ENCODE measurements at places on chromosomes 6 and 20.
A peak's percentile ranks its signal among the peaks of the same experiment; 100 is the strongest.

DNA sequence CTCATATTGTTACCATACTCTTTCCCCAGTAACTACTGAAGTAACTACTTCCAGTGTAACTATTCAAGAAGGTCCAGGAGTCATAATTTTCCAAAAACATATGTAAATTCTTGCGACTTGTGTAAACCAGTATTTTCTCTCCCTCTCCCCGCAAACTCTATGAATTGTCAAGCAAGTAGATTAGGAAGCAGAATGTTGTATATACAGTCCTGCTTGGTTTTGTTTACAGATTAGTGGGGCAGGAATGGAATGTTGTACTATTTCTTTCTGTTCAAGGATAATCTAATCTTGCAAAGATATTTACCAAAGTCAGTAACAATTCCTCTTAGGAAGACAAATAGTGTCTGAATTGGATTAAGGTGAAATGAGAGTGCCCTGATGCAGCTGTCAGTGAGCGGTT is 234.9 kb upstream of the PLN start:
- DNase-seq, result no peak

DNA sequence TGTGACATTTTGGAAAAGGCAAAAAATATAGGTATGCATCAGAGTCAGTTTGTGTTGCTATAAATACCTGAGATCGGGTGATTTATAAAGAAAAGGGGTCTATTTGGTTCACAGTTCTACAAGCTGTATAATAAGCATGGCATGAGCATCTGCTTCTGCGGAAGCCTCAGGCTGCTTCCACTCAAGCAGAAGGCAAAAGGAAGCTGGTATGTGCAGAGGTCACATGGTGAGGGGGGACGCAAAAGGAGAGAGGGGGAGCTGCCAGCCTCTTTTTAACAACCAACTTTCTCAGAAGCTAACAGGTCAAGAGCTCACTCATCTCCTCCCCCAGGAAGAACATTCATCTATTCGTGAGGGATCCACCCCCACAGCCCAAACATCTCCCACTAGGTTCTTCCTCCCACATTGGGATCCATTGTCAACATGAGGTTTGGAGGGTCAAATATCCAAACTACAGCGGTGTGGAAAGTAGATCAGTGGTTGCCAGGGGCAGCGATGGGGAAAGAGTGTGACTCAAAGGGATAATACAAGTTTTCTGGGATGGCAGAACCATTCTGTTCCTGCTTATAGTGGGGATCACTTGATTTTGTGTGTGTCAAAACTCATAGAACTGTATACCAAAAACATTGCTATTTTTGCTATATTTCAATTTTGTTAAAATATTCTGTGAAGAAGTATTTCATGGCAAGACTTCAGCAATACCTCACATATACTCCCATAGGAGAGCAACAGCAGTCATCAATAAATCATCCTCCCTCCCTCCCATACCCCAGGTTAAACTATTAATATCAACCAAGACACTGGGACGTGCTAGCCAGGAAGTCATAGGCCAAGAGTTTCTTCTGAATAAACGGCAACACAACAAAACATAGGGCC is 9.9 kb upstream of the FAM50B start:
- DNase-seq, result no peak

- DNase-seq, result no peak
Measured at GRCh38 chr6:30047220-30047619, 13.8 kb upstream of the POLR1H start.

GRCh38 chr20:63265891-63266515 is 6.6 kb upstream of the ARFGAP1 start:
- DNase-seq, result no peak

GRCh38 chr6:22263748-22264147 is 33.1 kb downstream of the PRL start:
- no peak for DNase-seq

GRCh38 chr6:3516092-3516491 is 59.2 kb upstream of the SLC22A23 start:
- DNase-seq, result no peak

- DNase-seq, result no peak
Measured at GRCh38 chr6:74638412-74638811, 567.4 kb downstream of the COL12A1 start.

- no peak for DNase-seq
Measured at GRCh38 chr6:20632696-20633095, 98.4 kb downstream of the CDKAL1 start.

- no peak for DNase-seq
Measured at GRCh38 chr20:37541326-37541725, 13.7 kb upstream of the BLCAP start.

DNA sequence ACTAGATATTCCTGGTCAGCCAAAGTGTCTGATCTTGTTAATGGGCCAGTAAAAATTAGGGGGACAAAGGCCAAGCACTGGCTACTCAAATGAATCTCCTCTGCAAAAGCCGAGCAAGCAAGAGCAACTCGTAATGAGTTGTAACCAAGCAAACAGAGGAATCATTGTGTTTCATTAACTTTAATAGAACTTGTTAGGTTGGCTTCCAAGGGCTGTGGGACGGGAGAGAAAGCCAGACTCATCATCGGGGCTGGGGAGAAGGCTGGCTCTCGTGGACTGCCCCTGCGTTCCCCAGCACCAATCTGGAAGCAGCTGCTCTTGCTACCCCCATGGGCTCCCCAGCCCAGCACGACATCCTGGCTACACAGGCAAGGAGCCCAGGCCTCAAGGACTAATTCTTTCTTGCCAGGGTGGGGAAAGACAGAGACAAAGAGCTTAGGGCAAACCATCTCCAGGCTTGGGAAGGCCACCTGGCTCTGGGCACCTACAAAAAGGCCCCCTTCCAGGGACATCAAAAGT is 10.5 kb upstream of the SCUBE3 start:
- no peak for DNase-seq

DNA sequence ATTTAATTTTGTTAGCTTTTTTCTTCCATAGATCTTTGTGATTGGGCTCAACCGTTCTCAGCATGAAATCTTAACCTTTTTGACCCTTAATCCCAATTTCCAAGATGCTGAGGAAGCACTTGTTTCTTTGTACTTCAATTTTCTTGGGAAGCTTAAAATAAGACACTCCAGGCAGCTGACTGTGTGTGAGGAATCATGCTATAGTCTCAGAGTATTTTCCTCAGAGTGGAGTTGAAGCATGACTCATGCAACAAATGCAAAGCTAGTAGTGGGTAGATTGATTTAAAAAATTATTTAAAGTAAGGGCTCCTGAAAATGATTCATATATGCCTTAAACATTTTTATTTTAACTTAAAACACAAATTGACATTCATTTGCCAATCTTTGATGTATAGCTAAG is 168.7 kb downstream of the BTBD3 start:
- no peak for DNase-seq

GRCh38 chr6:148509800-148510581 is 167.4 kb downstream of the SASH1 start:
- no peak for DNase-seq

DNA sequence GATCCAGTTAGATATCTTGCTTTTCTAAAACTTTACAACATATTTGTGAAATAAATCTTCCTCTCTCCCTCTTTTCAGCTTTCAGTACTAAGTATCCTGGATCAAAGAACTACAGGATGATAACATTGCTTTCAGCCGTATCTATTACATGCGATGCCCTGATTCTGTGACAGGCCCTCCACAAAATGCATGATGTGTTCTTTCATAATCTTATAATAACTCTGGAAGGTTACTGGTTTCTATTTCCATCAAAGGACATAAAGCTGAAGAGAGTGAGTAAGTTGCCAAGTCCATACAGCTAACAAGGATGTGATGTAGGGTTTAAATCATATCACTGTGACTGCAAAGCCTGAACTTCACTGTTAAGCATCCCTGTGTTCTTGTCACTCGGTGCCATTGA is 62.9 kb upstream of the ADGRG6 start:
- no peak for DNase-seq

DNA sequence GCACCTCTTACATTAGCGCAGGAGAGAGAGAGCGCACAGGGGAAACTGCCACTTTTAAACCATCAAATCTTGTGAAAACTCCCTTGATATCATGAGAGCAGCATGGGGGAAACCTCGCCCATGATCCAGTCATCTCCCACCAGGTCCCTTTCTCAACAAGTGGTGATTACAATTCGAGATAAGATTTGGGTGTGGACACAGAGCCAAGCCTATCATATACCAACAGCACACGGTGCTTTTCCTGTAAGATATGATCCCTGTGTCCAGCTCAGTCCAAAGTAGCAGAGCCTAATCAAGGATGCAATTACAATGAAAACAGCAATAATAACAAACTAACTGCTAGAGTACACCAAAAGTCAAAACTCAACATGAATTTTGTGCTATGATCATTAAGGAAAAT is 148.7 kb upstream of the TCF21 start:
- DNase-seq, result no peak

GRCh38 chr6:118719351-118720124 is 68.1 kb upstream of the CEP85L start:
- DNase-seq, result no peak

DNA sequence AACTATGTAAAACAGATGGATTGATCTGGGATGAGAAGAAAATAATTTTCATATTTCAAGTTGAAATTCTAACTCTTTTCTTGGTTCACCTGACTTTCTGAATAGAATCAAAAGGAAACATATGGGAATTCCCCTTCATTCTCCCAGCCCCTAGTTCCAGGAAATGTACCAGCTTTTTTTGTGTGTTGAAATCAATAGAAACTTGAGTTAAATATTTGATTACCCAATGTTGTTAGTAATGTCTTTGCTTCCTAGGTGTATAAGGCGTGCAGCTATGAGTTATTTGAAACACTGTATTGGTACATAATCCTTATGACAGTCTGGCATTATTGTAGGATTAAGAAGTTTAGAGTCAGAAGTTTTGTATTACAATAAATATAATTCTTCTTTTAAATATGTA is 21.5 kb downstream of the VNN2 start:
- no peak for DNase-seq

GRCh38 chr6:21885532-21886114 is 292.1 kb downstream of the SOX4 start:
- no peak for DNase-seq

DNA sequence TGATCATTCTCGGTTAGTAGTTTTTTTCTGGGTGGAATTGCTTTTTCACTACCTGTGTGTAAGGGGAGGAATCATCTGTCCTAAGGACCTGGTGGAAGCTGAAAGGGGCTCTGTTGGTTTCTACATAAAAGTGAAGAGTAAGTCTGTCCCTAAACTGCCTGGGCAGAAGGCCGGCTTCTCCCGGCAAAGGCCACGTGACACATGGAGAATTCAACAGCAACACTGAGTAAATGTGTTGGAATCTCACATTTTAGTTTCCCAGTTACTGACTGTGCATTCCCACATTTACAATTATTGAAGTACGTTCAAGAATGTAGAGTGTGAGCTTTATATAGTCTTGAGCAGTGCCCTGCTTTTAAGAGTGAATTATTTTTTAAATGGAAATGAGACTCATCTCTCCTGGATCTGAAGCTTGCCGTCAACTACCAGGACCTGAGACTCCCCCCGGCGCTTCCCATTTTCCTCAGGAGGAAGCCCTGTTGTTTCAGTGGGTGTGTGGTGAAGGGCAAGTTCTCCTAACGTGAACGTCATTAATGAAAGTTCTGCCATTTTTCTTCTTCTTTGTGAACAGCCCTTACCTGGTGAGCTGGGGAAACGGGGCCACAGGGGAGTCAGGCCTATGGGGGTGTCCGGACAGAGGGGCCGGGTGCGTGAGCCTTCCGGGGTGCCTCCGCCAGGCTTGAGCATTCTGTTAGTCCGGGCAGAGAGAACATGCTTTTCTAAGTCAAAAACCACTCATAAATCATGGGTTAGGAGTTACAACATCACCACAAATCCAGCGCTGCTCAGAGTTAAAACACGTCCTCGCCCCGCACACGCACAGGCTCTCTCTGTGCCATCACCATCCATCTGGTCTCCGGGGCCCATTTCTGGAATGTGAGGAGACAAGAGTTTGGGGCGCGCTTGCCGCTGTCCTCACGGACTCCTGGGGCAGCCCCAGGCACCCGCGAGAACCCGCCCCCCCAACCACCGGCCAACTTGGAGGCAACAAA is 56.6 kb upstream of the SMOC2 start:
- DNase-seq, result no peak

- DNase-seq, result no peak
Measured at GRCh38 chr6:101417900-101418299, 24.4 kb downstream of the GRIK2 start.

DNA sequence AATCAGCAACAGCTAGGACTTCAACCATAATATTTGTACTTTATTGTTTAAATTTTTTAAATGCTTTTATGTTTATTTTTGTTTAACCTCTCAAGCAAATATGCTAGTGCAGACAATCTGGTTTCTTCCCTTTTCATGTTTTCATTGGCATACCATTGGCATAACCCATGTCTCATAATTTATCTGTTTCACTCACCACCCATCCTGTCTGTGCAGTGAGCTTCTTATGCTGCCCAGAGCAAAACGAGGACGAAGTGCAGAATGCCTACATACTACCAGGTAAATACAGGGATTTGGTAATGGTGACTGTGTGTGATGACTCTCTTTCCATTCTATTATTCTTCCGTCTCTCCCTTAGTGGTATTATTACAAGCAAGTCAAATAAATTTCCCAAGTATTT is 361.4 kb upstream of the KCNQ5 start:
- DNase-seq, result no peak

- DNase-seq, result no peak
Measured at GRCh38 chr20:24755411-24755922, 193.6 kb upstream of the CST7 start.

DNA sequence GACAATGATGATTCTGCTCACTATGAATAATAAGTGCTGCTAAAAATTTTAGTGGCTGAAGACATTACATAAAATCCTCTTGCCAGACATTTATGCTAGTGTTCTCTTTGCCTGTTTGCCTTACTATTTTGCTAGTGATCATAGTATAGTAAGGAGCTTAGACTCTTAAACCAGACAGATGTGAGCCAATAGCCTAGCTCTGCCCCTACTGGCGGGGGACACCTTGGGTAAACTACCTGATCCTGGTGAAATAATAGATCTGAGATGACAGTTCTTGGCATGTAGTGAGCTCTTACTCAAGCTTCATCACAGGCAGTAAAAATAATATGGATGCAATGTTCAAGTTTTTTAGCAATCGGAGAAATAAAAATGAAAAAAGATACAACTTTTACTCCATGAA is 18.8 kb downstream of the ENPP3 start:
- no peak for DNase-seq

DNA sequence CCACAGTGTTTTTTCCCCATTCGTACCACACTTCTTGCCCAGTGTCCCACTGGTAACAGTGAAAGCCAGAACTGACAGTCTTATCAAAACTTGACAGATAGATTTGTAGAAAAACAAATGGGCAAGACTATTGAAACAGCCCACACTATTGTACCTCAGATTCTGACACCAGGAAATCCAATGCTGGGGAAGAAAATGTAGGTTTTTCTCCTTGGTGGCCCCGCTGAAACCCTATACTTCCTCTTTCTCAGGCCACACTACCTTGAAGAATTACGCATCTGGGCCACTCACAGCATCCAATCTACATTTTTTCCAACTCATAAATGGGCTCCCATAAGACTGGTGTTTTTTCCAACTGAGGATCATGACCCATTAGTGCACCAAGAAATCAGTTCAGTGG is 90.9 kb upstream of the HDDC2 start:
- no peak for DNase-seq

- DNase-seq, result no peak
Measured at GRCh38 chr6:170177772-170178560, 112.9 kb downstream of the DLL1 start.

GRCh38 chr20:297925-298775 is 780 bp downstream of the ZCCHC3 start:
- peak; percentile 44 for DNase-seq

Measured in endothelial cell (in vitro differentiated cells).